ENCODE measurements at places on chromosomes 11 and 22. TPM values are rescaled to one million over a fixed set of nuclear protein-coding genes. Genes with fewer than 3 reads are reported as not detected.

Gene KDELR3
- 15.4 TPM for total RNA-seq

Gene HORMAD2
- total RNA-seq, result not detected

Gene MS4A6E
- 0.53 TPM for total RNA-seq

Gene CHADL
- 13.1 TPM for total RNA-seq

Gene P4HA3
- 0.45 TPM for total RNA-seq

DNA sequence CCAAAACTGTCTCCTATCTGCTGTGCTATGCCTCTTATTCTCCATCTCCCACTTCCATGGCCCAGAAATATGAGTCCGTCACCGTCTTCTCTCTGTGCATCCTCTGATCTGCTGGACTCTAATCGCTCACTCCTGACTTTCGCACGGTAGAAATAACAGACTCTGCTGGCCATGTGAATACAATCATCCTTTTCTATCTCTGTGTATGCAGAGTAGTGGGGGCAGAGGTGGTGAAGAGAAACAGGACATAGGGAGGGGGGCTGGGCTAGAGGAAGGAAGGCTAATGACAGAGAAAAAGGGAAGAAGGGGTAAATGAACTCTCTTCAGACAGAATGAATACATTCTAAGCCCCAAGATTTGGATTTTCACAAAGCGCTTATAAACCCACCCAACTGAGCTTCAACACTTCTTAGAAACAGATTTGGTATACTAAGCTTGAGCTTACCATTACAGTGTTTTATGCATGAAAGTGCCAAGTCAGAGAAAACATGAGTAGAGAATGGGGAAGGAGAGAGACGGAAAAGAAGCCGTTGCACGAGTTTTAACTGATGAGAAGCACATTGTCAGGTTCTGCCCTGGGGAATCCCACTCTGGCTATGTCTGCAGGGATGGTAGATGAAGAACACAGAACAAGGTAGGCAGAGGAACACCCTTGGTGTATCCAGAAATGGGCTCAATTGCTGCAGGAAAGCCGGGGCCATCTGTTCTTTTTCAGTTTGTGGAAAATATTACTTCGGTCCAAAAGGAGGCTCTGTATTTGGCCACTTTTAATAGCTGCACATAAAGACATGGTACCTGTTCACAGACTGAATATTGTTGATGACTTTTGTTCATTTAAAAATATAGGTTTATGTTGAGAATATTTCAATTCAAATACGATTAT is 324.7 kb downstream of the ETS1 start:
- no peak for DNase-seq

DNA sequence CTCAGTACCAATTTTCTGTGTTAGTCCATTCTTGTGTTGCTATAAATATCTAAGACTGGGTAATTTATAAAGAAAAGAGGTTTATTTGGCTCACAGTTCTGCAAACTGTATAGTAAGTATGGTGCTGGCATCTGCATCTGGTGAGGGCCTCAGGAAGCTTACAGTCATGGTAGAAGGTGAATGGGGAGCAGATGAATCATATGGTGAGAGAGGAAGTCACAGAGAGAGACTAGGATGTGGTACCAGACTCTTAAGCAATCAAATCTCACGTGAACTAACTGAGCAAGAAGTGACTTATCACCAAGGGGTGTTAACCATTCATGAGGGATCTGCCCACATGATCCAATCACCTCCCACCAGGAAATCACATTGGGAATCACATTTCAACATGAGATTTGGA is 60.8 kb upstream of the ZBED5 start:
- no peak for DNase-seq

- no peak for DNase-seq
Measured at GRCh38 chr22:36913427-36914389, at the start of gene CSF2RB. Gene CSF2RB, plus strand, starts transcription at chr22:36913628. Its CDS starts 8,580 bp downstream, at chr22:36922208.

DNA sequence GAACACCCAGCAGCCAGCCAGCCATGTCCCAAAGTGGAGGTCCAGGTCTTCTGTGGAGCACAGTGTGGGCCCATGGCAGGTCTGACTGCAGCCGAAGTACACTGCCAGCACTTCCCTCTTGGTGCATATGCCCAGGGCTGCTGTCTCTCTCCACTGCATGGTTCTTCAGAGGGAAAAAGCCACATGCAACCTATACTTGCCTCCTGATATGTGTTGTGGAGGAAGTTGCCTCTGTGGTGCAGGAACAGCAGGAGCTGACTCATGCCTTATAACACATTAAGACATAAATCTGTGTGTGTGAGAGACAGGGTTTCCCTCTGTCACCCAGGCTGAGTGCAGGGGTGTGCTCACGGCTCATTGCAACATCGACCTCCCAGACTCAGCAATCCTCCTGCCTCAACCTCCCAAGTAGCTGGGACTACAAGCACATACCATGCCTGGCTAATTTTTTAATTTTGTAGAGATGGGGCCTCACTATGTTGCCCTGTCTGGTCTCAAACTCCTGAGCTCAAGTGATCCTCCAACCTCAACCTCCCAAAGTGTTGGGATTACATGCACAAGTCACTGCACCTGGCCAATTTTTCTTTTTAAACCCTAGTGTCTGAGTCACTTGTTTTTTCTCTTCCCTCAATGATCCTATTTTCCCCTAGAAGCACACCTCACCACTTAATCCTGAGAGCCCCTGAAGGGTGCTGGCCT is 98.8 kb downstream of the MPPED2 start:
- DNase-seq, result no peak

GRCh38 chr11:120867024-120867423 is 156.9 kb upstream of the TBCEL start:
- no peak for DNase-seq

- DNase-seq, result no peak
Measured at GRCh38 chr11:61332281-61332796, 566 bp downstream of the DDB1 start.
